ENCODE measurements at places on chromosomes 3 and 15. TPM values are rescaled to one million over a fixed set of nuclear protein-coding genes. Genes with fewer than 3 reads are reported as not detected.

Gene CLRN1
- not detected for total RNA-seq

Gene DAZL
- not detected for total RNA-seq

Gene CCDC191
- total RNA-seq = 5.7 TPM

Gene HYAL1
- 0.38 TPM for total RNA-seq

Gene CAMKV
- not detected for total RNA-seq

Gene SLC15A2
- total RNA-seq = 4.3 TPM

Gene IQCF6
- not detected for total RNA-seq

Gene STAC
- not detected for total RNA-seq

Gene PRICKLE2
- not detected for total RNA-seq

Gene SLC28A1
- not detected for total RNA-seq

Gene CPLX3
- not detected for total RNA-seq

Gene SEMA5B
- total RNA-seq = not detected

Gene OXTR
- 1.1 TPM for total RNA-seq

Gene ACOX2
- not detected for total RNA-seq

Gene LMCD1
- total RNA-seq = 1.1 TPM

Gene ARPIN
- total RNA-seq = 0.26 TPM

Gene KCNH8
- 0.19 TPM for total RNA-seq

Gene APBA2
- 57.3 TPM for total RNA-seq

Gene TEX9
- 2.3 TPM for total RNA-seq

Gene BCL6
- 31.4 TPM for total RNA-seq

Gene STRIT1
- not detected for total RNA-seq

Gene ABCC5
- total RNA-seq = 42.6 TPM

Gene KLF15
- total RNA-seq = 0.72 TPM

Gene SLC22A13
- 0.67 TPM for total RNA-seq

Gene GNAI2
- total RNA-seq = 300 TPM

Gene CHDH
- total RNA-seq = 0.47 TPM

Gene MASP1
- not detected for total RNA-seq

Gene ECT2
- 2.4 TPM for total RNA-seq

Gene RARB
- total RNA-seq = not detected

Gene SERPINI2
- not detected for total RNA-seq

Gene MED12L
- 0.35 TPM for total RNA-seq

Gene GABRB3
- total RNA-seq = 0.06 TPM

Gene MUC4
- not detected for total RNA-seq

Gene ADAMTS7
- total RNA-seq = not detected

Gene ANKUB1
- not detected for total RNA-seq

Gene LRTM1
- not detected for total RNA-seq

All from CD4-positive, alpha-beta memory T cell (primary cell).